ENCODE measurements at places on chromosomes 3 and 15.

GRCh38 chr15:59443341-59444072 lies 5.5 kb downstream of the FAM81A start:
- no peak for DNase-seq

DNA sequence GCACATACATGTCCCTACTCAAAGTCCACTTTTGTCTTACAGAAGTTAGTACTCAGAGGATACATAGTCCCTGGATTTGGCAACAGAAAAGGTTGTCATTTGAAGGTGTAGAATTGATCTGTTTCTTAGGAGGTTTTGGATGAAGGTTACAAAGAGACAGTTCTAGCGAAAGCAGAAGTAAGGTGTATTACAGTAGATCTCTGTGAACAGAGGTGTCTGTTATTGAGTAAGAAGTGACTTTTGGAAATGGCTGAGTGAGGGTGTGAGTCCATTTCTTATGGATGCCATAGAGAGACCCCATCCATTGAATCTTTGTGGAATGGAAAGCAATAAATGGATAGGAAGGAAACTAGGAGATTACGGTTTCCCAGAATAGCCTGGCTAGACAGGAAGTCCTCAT lies 5.6 kb downstream of the ZNF662 start:
- no peak for DNase-seq

DNA sequence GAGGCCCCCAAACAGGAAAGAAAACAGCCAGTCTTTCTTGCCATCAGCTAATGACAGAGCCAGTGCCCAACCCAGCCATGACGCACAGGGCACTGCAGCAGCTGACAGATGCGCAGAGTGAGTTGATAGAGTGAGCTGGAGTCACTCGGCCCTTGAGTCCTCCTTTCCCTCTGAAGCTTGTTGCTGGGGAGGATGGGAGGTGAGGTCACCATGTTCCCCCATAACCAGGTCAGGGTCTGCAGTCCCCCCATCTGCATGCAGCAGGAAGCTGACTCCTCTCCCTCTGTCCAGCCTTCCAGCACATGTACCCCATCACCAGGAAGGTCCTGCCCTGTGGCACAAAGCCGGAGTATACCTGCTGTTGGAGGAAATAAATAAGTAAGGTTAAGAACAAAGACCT lies 174.6 kb downstream of the ABHD5 start:
- no peak for DNase-seq

DNA sequence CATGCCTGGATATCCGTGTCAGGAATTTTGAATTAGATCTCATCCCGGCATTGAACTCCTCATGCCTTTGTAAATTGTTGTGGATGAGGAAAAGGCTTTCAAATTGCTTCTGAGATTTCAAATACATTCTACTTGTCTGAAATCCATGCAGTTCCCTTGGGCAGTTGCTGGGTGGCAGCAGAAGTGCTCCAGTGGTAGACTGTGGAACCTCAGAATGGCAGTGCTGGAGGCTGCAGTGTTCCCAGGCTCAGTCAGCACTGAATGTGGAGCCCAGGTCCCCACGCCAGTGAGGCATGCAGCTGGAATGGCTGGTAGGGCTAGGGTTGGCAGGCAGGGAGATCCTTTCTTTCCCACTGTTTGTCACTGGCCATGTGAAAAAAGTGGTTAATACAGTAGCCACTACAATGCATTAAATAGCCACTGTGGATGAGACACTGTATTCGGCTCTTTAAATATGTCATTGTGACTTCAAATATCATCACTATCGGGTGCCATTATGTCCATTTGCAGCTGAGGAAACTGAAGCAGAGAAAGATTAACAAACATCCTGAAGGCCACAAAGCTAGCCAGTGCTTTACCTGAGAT lies 98.6 kb downstream of the TPRG1 start:
- peak; percentile 13 for DNase-seq

GRCh38 chr15:100372739-100373119 lies 31.0 kb upstream of the ADAMTS17 start:
- no peak for DNase-seq

DNA sequence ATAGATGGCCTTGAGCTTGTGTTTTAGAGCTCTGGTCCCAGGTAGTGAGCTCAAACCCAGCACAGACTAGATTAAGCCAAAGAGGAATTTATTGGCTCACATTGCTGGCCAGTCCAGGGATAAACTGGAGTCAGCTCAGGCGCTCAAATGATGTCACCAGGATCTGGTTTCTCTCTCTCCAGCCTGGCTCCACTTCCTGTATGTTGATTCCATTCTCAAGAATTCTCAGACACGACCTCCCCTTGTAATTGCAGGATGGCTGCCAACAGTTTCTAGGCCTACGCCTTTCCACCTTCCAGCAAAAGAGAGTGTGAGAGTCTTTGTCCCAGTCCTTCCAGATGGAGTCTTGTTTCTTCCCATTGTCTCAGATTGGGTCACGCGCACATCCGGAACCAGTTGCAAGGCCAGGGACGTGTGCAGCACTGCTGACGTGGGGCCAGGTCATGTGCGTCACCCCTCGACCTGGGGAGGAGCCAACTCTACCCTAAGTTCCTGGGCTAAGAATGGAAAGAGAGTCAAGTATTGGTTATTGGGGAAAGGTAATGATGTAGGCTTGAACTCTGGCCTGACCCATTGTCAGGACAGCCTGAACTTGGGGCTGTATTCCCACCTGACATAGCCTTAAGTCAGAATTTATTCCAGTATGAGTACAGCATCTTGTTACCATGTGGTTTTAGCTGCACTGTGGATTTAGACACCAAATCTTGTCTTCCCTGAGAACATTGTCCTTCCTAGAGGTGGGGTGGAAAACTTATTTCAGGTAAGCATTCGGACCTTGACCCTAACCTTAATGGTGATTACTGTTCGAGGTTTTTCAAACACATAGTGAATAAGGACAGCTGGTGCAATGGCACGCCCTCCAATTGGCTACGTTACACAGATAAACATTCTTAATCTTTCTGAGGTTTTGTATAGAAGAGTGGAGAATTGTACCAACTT lies 31.6 kb downstream of the CACNA1D start:
- DNase-seq = no peak

DNA sequence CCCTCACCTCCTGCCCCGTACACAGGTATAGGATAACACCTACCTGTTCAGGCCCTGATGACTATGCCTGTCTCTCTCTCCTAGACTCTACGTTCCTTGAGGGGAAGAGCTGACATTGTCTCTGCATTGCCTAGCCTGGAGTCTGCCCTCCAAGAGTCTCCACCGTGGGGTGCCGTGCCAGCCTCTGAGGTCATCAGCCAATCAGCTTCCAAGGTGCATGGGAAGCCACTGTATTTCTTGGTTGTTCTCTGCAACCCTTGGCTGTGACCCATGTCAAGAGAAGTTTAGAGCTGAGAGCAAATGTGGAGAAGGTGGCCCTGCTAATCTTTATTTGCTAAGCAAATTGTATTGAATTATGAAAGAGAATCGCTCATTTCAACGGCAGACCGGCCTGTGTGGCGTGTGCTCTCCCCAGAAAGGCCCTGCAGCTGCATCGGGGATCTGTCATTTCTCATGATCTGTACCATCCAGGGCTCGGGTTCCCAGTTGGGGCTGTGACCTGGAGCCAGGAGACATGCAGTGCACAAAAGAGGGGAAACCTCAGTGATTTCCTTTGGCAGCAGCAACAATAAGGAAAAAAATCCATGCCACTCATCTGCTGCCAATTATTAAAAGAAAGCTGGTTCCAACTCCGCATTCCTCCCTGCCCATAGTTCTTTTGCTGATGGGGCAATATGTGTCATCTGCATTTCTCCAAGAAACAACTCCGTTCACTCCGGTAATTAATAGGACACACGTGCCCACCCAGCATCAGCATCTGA lies 182.2 kb downstream of the MEGF11 start:
- no peak for DNase-seq

GRCh38 chr15:73335026-73335425 lies 33.7 kb downstream of the HCN4 start:
- DNase-seq = no peak

DNA sequence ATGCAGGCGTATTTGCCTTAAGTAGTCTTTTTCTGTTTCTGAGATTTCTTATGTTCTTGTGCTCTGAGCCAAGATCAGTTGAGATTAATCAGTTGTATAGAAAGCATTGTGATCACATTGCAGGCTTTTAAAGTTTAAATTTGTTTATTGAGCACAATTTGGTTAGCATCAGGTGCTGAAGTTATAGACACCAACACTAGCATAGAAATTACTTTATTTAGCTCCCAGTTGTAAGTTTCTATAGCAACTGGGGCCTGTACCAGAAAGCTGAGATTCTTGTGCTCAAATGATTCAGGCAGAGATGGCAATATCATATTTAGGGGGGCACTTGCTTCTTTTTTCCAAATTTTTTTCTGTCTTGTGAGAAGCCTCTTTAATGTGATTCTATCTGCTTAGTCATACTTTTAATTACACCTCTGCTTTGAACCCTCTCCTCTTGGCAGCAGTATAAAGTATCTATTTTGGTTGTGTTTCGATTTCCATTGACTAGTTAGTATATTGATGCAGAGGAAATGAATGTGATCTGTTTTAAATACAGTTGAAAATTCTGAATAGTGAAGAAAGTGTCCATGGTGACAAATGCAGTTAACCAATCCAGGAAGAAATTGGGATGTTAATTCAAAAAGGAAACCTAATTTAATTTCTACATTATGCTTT lies 241.7 kb upstream of the GBE1 start:
- no peak for DNase-seq

DNA sequence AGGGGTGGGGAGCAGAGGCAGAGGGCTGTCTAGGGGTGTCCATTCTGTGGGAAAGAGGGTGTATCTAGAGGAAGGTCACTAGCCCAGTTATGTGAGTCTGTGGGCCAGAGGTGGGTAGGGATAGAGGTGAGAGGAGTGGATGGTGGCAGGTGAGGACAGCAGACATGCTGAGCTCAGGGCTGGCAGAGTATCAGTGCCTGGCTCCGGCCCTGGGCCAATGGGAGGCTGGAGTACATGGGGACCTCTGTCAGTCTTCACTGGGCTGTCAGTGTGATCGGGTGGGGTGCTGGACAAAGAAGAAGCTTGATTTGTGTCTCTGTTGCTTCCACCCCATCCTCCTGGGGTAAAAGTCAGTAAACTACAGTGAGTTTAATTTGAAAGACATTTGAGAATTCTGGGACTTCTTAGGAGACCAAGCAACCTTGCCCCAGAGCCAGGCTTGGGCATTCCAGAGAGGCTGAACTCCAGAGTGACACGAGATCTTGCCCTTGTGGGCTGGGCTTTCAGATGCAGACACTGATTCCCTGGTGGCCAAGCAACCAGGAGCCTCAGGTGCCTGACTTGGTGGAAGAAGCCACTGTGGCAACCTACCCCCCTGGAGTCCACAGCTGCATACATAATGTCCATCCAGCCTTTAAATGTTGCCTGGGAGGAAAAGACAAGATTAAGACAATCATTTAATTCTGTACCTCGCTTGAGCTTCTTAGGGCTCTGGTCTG lies 60.7 kb downstream of the EXOG start:
- DNase-seq = no peak

DNA sequence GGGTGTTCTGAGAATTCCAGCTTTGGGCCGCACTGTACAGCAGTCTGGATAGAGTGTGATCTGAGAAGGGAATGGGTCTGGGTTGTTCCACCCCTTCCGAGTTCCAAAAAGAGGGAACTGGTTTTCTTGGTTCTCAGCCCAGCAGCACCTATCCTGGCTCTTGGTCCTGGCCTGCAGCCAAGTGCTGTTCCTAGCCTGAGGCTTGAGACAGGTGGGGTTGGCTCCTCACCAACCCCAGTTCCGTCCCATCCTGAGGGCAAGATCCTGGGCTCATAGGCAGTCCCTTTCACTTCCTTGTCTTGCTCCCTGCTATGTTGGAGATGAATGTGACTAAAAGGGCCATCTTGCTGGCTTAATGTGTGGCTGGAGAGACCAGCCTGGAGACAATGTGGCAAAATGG lies 15.2 kb downstream of the IVD start:
- no peak for DNase-seq

- no peak for DNase-seq
Measured at GRCh38 chr3:127786353-127787070, 35.8 kb downstream of the MGLL start.

DNA sequence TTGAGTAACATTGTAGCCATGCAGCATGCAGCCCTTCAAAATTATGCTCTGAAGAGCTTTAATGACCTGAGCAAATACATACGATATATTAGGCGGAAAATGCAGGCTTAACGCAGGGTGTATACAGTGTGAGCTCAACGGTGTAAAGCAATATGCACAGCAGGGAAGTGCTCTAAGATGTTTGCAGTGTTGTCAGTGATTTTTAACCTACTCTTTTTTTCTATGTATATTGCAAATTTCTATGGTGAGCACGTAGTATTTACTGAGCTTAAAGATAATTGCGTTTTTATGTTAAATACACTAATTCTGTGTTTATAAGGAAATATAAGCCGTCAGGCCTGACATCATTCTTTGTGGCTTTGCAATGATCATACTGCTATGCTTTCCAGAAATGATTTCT lies 42.1 kb downstream of the DGKG start:
- DNase-seq = no peak

DNA sequence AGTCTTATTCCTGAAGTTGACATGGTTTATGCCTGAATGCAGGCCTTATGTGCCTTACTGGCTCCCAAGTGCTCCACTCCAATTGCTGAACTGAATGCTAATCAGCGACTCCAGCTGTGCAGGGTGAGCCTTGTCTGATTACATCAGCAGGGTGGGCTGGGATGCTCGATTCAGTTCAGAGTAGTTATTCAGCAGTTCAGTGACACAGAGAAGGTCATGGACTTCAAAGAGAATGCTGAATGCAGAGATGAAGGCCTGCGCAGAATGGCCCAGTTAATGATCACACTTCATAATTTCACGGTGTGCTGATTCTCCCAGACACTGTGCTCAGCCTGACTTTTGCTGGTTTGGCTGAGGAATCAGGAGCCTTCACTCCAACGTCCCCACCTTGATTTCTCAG lies 63.6 kb downstream of the CLDN1 start:
- no peak for DNase-seq

GRCh38 chr3:51739110-51739509 lies 32.2 kb downstream of the GRM2 start:
- DNase-seq = no peak

DNA sequence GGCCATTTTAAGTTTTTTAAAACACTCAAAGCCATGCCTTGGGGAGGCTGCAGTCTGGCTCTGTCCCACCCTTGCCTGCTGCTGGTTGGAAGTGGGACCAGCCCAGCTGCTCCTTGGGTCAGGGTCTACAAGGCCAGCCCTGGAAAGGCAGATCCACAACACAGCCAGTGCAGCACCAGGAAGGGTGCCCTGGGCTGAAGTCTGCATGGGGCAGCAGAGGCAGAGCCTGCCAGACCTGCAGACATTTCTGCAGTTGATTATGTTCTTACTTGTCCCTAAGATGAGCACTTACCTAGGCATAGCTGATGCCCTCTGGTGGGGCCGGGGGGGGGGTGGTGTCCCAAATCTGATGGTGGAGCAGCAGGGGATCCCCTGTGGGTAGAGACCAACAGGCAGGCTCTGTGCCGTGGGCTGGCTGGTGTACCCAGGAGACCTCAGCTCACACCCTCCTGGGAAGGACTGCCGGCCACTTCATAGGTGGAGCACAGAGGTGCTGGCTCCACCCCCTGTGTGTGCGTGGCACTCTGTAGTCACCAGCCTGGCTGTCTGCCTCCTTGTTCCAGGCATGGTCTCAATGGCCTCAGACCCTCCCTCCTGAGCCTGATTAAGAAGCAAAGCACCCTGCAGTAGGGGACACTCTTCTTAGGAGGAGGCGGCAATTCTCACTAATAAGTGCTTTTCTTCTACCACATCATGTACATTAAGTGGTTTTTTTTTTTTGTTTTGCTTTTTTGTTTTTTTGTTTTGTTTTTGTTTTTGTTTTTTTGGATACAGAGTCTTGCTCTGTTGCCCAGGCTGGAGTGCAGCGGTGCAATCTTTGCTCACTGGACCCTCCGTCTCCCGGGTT lies 97.4 kb upstream of the KLF13 start:
- no peak for DNase-seq

GRCh38 chr3:133447750-133448477 lies 48.1 kb downstream of the BFSP2 start:
- DNase-seq = no peak

GRCh38 chr3:138242466-138242865 lies 55.4 kb downstream of the ARMC8 start:
- DNase-seq = no peak

Data from central memory CD4-positive, alpha-beta T cell (primary cell).